CD4-positive, alpha-beta T cell (primary cell): ENCODE measurements at places on chromosomes 13 and 19.

DNA sequence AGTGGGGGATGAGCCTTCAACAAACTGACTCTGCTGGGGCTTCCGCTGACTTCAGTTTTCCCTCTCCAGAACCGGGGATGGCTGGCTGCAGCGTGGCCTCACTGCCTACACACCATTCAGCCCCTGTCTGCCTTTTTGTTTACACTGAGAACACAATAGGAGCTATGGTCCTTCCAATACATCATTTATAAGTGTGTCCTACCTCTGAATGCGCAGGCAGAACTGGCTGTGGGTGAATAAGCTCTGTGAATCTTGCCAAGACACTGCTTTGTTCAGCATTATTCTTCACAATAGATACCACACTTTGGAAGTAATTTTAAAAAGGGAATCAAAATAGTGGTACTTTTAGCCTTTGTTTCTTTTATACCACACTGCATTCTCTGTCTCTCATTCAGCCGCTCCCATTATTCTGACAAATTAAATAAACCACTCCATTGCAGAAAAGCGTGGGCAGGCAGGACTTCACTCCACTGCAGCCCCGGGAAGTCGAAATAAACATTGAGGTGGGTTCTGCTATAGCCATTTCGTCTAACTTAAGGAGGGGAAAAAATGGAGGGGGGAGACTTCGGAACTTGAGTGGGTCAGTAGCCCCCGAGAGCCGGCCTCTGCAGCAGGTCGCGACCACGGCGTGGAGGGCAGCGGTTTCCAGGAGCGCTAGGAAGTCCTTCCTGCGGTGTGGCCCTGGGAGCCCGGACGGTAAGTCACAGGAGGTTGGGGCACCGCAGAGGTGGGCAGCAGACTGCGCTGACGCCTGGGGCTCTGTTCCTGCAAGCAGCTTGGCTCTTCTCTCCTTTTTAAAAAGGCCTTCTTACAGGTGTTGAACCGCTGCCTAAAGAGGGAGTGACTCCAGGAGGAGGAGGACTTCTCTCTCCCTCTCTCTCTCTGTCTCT is 94.8 kb upstream of the SOX1 start:
- no peak for DNase-seq

DNA sequence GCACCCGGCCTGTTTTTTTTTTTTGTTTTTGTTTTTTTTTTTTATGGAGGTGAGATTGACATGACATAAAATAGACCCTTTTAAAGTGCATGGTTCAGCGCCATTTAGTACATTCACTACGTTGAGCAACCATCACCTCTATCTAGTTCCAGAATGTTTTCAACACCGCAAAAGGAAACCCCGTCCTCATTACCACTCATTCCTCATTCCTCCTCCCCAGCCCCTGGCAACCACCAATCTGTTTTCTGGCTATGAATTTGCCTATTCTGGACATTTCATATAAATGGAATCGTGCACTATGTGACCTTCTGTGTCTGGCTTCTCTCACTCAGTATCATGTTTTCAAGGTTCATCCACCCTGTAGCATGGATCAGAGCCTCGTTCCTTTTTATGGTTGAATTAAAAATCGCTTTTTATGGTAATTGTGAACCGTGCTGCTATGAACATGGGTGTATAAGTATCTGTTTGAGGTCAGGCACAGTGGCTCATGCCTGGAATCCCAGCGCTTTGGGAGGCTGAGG is 9.9 kb upstream of the ADGRE5 start:
- no peak for DNase-seq

DNA sequence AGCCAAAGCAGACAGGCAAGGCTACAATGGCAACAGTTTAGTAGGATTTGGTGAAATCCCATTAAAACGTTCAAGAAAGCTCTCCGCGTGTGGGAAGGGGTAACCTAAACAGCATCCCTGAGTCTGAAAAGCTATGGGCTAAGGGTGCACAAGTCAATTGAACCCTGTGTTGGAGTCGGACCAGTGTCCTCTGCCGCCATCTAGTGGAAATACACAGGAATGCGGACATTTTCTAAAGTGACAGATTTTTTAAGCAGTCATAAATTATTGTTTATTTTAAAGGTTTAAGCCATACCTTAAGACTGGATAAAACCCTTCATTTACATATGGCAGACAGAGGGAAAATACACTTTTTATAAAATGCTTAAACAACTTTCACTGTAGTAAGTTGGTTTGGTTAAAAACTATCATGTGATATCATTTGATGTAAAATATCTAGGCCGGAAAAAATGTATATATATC is 26.5 kb upstream of the LSM14A start:
- peak; percentile 60 for DNase-seq

DNA sequence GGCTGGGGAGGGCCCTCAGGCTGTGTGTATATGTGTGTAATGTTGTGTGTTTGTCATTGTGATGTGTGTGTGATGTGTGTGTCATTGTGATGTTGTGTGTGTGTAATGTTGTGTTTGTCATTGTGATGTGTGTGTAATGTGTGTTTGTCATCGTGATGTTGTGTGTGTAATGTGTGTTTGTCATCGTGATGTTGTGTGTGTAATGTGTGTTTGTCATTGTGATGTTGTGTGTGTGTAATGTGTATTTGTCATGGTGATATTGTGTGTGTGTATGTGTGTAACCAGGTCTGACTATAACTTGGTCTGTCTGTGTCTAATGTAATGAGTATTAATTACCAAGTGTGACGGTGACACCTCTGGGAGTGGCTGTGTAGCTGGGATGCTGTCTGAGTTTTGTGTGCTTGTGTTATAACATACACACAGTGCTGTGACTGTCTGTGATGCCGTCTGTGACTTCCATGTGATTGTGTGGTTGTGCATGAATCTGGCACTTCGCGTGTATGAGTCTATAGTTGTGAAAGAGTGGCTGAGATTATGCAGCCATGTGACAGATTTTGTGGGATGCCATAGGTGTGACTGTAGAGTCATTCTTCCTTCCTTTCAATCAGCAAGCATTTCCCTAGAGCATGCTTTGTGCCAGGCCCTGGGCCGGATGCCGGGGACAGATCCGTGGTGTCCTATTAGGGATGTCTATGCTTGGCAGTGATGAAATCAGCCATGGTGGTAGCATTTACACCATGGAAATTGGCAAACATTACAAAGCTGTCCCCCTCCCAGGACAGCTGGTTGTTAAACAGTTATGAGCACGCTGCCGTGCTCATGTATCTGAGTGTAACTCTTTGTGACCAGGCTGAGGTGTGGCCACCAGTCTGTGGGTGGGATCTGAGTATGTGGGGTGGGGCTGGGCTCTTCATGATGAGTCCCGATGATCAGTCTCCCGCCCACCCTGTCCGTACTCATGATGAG is 6.4 kb downstream of the TNFSF14 start:
- DNase-seq: no peak

DNA sequence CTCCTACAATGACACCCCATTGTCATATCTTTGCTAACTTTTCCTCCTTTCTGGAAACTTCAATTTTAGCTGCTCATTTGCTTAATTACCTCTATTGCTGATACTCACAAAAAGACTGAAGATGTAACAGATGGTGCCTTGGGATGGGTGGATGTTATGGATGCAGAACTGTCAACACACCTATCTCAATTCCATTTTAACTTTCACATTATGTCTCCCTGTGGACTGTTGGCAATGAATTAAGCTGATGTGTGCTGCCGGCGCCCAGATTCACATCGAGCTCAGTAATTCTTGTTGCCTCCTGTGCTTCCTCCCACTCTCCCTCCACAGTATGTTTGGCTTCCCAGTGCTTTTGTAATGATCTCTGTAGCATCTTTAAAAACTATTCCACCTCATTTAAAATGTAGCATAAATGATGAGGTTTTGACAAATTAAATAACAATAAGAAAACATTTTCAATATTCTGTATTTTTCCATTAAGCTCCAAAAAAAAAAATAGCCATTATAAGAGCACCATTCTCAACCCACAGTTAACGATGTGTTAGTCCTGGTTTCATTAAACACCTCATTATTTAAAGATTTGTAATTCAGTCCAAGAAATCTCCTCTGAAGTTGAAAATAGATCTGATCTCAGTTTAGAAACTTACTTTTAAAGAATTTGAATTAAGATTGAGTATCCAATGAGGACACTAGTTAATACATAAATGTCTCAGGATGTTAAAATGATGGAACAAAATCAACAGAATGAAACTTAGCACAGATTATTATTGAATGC is 99.9 kb upstream of the FAM216B start:
- no peak for DNase-seq

DNA sequence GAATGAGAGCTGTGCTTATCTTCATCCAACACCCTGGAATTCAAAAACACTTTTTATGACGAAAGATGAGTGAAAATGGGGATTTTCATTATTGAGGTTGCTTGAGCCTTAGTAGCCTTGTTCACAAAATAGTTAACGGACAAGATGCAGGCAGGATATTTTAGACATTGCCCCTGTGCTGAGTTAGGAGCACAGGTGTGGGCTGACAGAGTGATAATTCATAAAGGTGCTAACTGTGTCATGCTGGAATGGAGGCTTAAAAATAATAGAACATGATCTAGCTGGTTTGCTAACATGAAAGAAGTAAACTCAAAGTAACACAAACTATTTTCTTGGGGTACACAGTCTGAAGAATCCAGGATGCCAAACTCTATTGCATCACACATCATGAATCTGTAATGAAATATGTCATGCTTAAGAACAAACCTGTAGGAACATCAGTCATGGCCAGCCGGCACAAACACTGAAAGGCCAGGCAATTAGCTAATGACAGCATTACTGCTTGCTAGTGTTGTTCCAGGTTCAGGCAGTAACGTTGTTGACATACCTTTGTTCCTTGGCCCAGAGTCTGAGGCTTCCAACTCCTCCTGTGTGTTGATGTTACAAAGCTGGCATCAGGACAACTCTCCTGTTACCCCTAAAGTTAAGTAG is 55.3 kb downstream of the FRY start:
- no peak for DNase-seq

DNA sequence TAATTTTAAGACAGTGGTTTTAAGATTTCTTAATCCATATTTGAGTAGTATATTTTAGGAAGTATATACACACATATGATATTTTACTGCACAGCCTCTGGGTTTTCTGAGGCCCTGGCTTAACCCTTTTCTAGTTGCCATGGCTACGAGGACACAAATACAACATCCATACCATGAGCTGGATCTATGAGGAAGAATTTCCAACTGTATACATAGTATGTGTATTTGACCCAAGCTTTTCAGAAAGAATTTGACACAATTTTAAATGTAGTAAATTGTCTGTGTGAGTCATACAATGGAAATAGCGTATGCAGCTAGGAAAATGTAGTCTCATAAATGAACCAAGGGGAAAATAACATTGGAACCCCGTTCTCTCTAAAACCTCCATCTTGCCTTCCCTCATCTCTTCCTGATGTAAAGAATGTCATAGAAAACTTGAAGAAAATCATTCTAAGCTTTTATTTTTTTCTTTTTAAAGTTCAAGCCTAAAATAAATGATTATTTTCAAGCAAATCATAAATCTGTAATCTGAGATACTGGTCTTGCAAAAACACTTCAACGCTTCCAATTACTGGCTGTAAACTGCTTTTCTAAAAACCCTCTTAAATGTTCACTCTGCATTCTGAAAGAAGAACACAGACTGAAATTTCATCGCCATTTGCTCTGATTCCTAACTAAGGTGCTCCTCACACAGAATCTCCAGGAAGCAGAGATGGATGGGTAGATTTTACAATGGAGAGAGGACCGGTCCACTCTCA is 172.4 kb downstream of the LACC1 start:
- DNase-seq: no peak

DNA sequence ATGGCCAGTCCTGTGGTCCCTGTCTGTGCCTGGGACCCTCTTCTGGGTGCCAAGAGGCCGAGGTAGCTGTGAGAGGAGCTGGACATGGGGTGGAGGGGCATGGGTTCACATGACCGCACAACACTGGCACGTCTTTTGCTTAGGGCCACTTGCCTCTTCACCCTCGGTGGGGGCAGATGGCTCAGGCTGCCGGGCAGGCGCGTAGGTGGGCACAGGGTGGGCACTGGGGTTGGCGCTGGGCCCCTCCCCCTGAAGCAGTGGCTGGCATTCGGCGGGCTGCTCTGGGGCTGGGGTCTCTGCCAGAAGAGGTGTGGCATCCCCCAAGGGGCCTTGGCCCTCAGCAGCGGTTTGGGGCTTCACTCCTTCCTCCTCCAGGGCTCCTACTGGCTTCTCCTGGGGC is 8.4 kb downstream of the PALM3 start:
- DNase-seq: no peak

DNA sequence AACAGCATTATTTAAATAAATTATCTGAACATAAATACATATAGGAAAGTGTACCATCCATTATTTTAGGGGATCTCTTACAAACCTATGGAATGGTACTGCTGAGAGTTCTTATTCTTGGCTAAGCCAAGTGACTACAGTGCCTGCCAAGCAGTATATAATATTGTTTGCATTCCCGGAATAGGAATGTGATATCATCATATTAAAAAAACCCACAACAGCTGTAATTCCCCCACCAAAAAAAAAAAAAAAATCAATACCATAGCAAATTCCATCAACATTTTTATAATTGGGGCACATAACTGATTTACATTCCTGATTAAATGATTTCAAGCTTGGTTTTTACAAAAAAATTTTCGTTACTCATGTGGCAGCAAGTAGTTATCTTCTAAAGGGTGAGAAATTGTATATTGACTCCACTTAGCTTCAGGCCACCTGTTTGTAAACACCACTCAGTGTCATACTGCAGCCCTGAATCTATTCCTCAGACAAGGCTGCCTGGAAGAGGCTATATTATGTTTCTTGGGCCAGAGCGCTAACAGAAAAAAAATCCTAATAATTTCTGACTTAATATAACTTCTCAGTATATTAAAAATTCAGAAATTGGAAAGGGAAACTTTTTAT is 278.1 kb downstream of the DNAJC15 start:
- no peak for DNase-seq

- peak; percentile 98 for DNase-seq
Observed at GRCh38 chr19:1652471-1653299, at the start of gene TCF3. Gene TCF3, minus strand, starts transcription at chr19:1652615. Its CDS starts 2,367 bp downstream, at chr19:1650248.
